ENCODE measurements at places on chromosomes 6 and 20.

- no peak for DNase-seq
Observed at GRCh38 chr20:4673371-4674001, 48.2 kb upstream of the PRND start.

DNA sequence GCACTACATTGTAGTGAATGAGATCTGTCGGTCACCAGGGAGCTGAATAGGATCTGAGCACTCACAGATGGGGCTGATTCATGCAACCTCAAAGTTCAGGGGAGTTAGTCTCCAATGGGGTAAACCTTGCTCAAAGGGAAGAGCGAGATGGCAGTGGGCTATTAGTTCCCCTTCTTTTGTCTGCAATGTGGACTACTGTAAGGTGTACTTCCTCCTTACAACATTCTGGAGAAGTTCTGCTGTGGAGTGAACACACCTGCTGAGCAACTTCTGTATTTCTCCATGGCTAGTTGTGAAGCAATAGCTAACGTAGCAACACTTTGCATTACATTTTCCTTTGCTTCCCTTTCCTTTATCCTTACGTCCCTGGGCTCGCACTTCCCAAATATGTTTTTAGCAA, 134.3 kb upstream of the B3GAT2 start:
- DNase-seq: no peak

DNA sequence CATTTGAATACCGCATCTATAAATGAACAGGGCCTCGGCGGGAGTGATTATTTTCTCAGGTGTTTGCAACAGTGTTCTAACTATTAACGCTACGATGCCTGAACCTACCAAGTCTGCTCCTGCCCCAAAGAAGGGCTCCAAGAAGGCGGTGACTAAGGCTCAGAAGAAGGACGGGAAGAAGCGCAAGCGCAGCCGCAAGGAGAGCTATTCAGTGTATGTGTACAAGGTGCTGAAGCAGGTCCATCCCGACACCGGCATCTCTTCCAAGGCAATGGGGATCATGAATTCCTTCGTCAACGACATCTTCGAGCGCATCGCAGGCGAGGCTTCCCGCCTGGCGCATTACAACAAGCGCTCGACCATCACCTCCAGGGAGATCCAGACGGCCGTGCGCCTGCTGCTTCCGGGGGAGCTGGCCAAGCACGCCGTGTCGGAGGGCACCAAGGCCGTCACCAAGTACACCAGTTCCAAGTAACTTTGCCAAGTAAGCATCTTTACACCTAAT, 70.9 kb downstream of the HFE start:
- DNase-seq: no peak

- no peak for DNase-seq
Observed at GRCh38 chr6:29294499-29294914, 7.0 kb upstream of the OR14J1 start.

DNA sequence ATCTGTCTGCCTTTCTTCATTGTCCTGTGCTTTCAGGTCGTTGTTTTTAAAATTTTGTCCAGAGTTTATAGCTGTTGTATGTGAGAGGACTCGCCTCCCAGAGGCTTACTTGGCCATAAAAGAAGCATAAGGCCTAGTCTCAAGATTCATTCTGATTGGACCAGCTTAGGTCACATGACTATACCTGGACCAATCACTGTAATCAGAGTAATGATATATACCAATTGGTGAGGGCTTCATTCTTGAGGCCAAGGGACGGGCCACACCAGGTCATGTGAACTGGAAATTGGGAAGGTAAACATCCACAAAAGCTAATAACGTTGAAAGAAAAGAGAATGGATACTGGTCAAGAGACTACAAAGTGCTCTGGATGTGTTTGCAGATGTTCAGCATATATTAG, 141.4 kb upstream of the SULF2 start:
- DNase-seq: no peak

DNA sequence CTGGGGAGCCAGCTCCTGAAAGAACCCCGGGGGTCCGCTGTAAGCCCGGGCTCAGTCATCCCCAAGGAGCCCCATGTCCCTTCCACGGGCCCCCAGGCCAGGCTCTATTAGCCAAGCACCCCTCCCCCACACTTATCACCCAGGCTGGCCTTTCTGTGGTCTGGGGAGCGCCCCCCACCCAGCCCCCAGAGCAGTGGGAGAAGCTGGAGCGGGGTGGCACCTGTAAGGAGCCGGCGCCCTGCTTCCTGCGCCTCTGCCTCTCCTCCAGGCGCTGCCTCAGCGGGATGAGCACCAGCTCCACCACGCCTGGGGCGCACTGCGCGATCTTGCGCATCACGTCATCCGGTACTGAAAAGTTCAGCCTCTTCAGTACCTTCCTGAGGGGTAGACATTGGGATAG, 2.3 kb downstream of the SPEF1 start:
- no peak for DNase-seq

GRCh38 chr6:80988892-80989291, 763.6 kb downstream of the TENT5A start:
- DNase-seq: peak; percentile 16

- DNase-seq: no peak
Observed at GRCh38 chr6:43150051-43150751, 20.9 kb upstream of the SRF start.

GRCh38 chr6:13508711-13509705, 21.6 kb upstream of the GFOD1 start:
- peak; percentile 89 for DNase-seq

GRCh38 chr6:117491916-117492315, 9.4 kb downstream of the DCBLD1 start:
- peak; percentile 61 for DNase-seq

GRCh38 chr20:46218656-46219055, 89.6 kb downstream of the CDH22 start:
- no peak for DNase-seq

DNA sequence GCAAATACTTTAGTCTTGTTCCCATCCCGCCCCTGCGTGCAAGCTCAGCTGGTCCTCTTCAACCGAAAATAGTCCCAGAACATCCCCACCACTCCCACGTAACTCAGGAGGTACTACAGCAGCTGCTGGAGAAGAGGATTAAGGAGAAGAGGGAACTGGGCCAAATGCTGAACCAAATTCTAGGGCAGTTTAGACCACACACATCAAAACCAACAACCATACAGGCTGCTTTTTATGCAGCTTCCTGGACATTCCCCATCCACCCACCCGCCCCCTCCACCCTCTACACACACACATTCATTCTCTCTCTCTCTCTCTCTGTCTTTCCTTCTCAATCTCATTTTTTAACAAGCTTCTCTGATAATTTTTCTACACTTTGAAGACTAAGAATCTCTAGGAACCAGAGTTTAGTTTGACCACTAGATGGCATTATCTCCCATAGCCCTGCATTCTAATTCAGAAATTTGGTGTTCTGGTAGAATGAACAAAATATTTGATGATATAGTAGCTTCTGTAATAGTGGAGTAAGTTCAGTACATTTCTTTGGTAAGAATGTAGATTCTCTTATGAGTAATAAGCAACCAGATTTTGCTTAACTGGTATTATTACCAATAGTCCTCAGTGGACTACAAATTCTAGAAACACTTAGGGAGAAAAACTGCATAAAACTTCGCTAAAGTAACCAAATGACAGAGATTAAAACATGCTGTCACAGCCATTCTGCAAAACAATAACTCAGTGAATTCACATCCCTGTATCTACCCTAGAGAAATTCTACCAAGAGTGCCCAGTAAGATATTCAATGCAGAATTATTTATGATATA, 52.1 kb upstream of the BEND6 start:
- DNase-seq: peak; percentile 85

DNA sequence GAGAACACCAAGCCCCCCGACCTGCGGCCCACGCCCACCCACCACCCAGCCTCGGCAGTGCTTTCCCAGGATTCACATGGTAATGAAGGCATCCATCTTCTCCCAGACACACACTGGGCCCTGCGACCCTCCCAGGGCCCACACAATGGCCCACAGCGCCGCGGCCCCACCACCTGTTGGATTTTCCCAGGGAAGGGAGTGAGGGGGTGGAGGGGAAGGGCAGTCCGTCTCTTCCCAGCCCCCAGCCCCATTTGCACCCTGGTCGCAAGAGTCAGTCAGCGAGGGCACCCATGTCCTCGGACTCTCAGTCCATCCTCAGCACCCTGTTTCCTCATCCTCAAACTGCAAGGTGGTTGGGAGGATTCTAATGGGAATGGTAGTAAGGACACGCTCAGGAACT, 23.7 kb upstream of the ID1 start:
- no peak for DNase-seq

DNA sequence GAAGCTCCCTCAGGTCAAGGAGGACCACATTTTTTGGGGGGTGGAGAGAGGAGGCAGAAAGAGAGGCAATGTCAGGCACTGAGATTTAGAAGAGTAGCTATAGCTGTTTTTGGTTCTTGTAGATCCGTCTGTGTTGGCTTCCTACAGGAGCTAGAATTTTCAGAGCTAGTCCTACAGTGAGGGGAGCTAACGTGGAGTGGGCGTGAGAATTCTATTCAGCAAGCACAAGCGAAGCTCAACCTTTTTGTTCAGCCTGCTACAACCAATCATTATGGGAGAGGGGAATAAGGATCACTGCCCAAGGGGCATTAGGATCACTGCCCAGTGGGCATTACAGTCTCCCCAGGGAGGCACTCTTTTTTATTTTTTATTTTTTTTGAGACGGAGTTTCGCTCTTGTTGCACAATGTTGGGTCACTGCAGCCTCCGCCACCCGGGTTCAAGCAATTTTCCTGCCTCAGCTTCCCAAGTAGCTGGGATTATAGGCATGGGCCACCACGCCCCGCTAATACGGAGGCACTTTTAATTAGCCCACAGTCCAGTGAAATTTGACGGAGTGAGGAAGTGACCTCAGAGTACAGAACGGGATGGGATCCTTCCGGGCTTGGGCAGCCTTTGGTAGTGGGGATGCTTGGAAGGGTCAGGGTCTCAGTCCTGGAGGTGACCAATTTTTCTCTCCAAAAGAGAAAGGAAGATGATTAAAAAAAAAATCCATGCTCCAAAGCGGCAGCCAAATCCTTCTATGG, 1.1 kb upstream of the PANK2 start:
- peak; percentile 51 for DNase-seq

- DNase-seq: peak; percentile 66
Observed at GRCh38 chr6:11869672-11870340, 91.2 kb upstream of the ADTRP start.

- DNase-seq: peak; percentile 3
Observed at GRCh38 chr20:33079259-33079658, at the start of gene BPIFB4. Gene BPIFB4 (plus strand): TSS chr20:33079643. CDS start chr20:33081527, 1,884 bp downstream.

GRCh38 chr20:25205277-25206062, 10.0 kb downstream of the ENTPD6 start:
- no peak for DNase-seq

- peak; percentile 98 for DNase-seq
Observed at GRCh38 chr6:30614843-30615218, 2.2 kb downstream of the PPP1R10 start.

DNA sequence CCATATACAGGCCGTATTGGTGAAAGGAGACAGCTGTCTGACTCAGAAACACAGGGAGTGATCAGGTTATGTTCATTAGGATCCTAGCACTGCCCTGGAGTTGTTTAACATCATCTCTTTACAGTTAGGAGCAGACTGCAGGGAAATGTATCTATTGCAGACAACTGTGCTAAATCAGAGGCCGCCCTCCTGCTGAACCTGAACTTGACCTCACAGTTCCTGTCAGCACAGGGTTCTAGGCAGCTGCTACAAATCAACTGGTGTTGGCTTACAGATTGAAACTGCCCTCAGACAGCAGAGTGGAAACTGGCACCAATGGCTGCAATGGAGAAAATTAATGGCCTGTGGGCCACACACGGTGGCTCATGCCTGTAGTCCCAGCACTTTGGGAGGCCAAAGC, 3.7 kb upstream of the RPP40 start:
- DNase-seq: no peak

DNA sequence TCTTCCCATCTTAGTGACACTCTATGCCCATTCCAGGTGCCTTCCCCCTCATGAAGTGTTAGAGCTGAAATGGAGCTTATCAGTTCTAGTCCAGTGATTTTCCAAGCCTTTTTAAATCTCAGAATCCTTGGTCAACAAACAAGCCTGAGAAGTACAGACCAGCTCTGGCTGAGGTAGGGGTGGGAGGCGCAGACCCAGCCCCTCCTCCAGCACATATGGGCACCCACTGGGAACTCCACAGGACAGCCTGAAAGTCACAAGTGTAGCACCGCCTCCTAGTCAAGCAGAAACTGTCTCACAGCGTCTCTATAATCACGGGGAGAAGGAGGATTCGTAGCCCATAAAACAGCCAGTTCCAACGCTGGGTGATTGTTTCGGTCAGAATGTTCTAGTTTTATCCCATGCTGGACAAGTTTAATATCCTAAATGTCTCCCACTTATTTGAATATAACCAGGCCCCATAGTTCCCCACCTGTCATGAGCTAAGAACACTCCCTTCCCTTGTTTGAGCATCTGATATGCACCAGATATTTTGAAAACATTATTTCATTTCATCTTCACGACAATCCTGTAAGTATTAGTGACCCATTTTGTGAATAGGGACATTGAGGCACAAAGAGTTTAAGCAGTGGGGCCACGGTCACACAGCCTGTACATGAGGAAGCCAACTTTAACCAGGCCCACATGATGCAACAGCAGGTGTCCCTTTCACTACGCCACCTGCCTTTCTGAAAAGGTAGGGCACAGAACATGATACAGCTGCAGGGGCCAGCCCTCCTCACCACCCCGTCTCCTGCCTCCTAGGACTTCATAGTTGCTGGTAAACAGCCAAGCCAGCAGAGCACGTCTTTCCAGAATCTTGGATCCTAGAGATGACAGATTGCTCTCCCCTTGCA, 40.1 kb downstream of the TRAF3IP2 start:
- DNase-seq: no peak

GRCh38 chr20:31803552-31804291, 15.4 kb upstream of the MYLK2 start:
- no peak for DNase-seq

DNA sequence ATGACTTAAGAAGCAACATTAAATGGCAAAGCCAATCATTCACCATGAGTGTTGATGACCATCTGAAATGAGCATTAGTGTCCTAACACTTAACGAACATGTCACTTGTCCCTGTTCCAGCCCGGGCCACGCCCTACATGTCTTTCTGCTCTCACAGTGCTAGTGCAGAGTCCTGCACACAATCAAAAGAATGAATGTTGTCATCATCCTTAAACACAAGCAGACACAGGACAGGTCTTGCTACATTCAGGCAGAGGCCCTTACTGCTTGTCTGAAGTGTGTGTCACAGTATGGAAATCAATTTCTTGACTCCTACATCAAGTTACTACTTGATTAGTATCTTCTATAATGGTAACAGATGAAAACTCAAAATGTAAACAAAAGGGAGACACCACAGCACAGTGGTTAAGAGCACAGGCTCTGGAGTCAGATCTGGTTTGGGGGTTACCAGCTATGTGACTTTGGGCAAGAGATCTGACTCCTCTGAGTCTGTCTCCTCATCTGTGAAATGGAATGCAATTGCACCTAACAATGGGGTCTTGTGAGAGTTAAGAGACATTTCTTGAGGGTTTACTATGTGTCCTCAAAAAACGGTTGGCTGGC, 17.4 kb downstream of the UBE2V1 start:
- DNase-seq: no peak

GRCh38 chr20:54514028-54514607, 38.7 kb downstream of the DOK5 start:
- no peak for DNase-seq

- no peak for DNase-seq
Observed at GRCh38 chr6:140874066-140874465, 1258.7 kb upstream of the GJE1 start.

Measured in fibroblast of mammary gland (primary cell).